GM12892 (cell line): ENCODE measurements at places on chromosomes 13 and 19.

- no peak for DNase-seq
These were observed 303.1 kb downstream of the PCDH9 start for GRCh38 chr13:66926851-66927524.

- no peak for DNase-seq
These were observed 341.1 kb downstream of the ENOX1 start for GRCh38 chr13:43445668-43446067.

DNA sequence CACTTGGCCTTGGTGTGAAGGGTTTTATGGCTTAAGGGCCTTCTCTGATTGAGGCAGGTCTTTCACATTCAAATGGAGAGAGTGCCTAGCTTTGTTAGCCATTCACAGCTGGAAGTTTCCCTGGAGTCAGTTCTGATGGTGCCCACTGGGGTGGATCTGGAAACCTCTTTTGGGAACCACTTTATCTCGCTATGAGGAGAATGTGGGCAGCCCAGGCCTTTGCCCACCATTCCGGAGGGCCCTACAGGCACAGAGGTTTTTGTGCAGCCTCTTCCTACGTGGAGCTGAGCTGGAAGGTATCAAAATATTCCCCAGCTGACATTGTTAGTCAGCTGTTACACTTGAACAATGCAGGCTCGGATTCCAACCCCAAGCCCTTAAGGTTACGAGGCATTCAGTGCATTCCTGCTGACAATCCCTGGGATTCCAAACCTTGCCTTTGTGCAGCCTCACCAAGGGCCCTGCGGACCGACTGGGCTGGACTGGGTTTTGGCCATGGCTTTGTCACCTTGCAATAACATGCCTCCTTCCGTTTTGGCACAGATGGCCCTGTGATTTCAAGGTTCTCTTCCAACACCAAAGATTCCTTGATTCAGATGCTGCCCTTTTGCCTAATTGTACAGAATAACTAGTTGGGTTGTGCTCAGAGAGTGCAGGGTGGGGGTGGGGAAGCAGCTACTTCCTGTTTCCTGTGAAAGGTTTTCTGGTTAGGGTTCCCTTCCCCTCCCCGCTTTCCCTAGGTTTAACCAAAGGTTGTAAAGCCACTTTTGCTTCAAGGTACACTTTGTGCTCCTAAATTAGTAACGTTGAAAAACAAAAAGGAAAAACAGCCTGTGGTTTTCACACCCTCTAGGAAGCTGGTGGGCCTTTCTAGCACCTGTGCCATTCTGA lies 27.0 kb downstream of the SAE1 start:
- DNase-seq: no peak

GRCh38 chr19:42064432-42064831 lies 5.6 kb downstream of the GRIK5 start:
- DNase-seq: no peak

DNA sequence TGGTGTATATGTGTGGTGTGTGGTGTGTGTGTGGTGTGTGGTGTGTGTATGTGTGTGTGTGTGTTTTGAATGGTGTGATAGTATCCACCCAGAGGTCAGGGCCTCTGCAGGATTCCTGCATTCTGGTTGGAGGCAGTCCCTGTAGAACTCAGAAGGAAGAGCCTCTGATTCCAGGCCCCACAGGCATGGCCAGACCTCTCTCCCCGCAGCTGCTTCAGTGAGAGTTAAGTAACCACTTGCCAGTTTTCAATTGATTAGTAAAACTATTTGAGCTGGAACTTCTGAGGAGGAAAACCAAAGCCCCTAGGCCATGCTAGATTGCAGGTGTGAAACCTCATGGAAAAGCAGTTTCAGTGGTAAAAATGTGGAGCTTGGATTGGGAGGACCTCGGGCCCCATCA lies 2.1 kb downstream of the ATP12A start:
- no peak for DNase-seq

DNA sequence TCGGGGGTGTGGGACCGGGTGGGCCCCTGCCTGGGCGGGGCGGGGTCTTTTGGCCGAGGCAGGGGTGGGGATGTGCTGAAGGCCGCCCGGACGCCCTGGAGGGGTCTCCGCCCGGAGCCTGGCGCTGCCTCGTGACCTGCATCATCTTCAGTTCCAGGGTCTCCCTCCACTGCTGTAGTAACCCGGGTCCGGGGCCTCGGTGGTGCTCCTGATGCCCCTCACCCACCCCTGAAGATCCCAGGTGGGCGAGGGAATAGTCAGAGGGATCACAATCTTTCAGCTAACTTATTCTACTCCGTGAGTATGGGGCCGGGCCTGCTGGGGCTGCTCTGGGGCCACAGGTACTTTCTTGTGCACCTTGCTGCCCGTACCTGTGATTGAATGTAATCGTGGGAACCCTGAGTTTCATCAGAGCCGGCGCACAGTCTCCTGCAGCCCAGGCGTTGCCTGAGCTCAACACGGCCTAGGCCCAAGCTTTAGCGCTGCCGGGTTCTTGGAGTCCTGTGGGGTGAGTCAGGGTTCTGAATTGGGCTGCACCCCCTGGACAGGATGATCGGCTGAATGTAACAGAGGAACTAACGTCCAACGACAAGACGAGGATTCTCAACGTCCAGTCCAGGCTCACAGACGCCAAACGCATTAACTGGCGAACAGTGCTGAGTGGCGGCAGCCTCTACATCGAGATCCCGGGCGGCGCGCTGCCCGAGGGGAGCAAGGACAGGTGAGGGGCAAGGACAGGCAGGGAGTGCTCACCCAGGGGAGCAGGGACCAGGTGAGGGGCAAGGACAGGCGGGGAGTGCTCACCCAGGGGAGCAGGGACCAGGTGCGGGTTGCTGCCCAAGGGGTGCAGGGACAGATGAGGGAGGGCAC lies 10.5 kb downstream of the PEAK3 start:
- DNase-seq: no peak

DNA sequence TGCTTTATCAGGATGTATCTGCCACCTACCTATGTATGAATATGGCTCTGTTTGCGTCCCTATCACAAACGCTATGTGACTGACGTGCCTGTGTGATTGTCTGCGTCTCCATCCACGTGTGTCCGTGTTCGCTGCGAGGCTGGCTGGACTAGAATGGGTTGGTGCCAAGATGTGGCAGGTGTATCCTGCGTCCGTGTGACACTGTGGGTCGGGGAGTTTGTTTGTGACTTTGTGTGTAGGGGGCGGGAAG lies 6.7 kb upstream of the HOOK2 start:
- no peak for DNase-seq

- DNase-seq: no peak
These were observed 13.6 kb upstream of the KPNA3 start for GRCh38 chr13:49806126-49806536.

DNA sequence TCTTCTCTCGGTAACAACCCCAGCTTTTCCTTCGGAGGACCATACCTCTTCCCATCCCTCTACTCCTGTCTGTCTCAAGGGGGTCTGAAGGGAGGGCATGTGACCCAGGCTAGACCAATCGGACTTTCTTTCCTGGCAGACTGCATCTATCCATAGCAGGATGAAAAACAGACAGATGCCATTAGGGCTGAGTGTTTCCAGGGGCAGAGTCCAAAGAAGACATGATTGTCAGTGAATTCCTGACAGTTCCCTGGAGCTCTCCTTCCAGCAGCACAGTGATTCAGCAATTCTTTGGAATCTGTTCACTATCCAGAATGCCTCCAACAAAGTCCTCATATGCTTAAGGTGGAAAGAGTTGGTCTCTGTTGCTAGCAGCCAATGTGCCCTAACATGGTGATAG lies 189.8 kb downstream of the KCTD12 start:
- DNase-seq: no peak

DNA sequence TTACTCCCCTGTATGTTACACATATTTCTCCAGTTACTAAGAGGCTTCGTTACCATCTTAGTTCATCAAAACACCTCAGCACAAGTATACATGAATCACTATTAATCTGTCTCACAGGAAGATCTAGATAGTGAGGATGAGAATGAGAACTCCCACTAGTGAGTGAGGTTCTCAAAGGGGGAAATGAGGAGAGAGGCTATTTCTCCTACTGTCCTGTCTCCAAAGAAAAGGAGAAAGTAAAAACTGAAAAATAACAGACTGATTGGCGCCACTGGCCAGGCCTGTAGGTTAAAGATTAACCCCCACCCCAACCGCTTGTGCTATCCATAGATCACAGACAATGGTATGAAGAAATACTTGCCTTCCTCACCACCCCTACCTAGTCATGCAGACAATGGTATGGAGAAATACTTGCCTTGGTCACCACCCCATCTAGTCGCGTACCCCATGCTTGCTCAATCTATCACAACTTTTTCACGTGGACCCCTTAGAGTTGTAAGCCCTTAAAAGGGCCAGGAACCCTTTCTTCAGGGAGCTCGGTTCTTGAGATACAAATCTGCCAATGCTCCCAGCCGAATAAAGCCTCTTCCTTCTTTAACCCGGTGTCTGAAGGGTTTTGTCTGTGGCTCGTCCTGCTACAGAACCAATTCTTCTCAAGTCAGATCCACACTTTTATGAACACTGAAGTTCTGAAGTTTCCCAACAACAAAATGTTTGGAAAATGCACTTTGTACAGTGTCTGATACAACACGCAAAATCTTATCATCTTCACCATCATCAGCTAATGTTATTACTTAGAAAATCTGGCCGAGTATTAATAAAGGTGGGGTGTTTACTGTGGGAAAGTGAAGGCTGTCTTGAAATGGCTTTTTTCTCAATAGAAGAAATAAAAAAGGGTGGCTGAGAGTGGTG lies 598.1 kb downstream of the UQCRFS1 start:
- DNase-seq: no peak

DNA sequence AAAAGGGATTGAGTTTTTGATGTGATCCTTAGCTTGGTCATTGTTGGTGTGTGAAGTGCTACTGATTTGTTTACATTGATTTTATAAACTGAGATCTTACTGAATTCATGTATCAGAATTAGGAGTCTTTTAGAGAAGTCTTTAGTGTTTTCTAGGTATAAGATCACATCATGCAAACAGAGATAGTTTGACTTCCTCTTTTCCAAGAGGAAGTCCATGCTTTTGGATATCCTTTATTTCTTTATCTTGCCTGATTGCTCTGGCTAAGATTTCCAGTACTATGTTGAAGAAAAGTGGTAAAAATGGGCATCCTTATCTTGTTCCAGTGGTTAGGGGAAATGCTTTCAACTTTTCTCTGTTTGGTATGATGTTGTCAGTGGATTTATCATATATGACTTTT lies 561.2 kb upstream of the SLITRK1 start:
- DNase-seq: no peak

DNA sequence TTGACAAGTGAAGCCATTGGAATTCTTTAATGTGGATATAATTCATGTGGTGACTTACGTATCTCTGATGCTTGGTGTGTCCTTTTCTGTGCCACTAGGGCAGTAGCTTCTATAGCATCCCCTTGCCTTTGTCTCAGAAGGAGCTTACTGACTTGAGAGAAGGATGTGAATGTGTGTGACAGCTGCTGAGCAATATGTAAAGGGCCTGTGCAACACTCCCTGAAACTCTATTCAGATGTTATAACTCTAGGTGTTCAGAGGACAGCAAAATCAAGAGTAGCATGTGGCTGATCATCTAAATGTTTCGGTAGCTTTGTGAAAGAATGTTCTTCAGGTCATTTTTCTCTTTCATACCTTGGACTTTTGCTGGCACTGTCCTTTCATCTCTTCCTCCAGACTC lies 189.5 kb downstream of the LMO7 start:
- DNase-seq: no peak

- no peak for DNase-seq
These were observed 145.7 kb downstream of the COL4A1 start for GRCh38 chr13:110161112-110161882.

- no peak for DNase-seq
These were observed 136.8 kb downstream of the DCT start for GRCh38 chr13:94342436-94343242.

- no peak for DNase-seq
These were observed 106.9 kb downstream of the POSTN start for GRCh38 chr13:37491661-37492060.

- no peak for DNase-seq
These were observed 37.5 kb downstream of the ARRDC2 start for GRCh38 chr19:18045307-18046050.

- DNase-seq: no peak
These were observed 621 bp downstream of the FBL start for GRCh38 chr19:39845584-39845932.
